Activated T-cell treated with anti-CD3 and anti-CD28 coated beads for 4 hours (primary cell): ENCODE measurements at places on chromosomes 1 and 21.

- DNase-seq, result no peak
Observed at GRCh38 chr1:27106561-27107323, 48.2 kb downstream of the SLC9A1 start.

DNA sequence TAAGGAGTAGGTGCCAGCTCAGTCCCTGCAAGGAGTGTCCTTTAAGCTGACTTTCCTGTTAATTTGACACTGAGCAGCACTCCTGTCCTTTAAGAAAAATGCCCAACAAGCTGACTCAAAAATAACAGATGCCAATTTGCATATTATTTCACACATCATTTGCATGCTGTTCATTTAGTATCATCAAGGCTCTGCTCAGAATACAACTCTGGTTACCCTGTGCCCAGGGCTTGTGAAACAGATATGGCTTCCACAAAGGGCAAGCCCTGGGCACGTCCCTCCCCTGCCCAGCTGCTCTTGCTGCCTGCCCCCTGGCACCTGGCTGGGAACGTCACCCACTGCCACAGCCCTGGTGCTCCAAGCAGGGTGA, 10.3 kb downstream of the KCNN3 start:
- DNase-seq, result no peak

- no peak for DNase-seq
Observed at GRCh38 chr1:68278221-68278620, 45.9 kb upstream of the WLS start.

- no peak for DNase-seq
Observed at GRCh38 chr1:101522486-101522885, 285.7 kb downstream of the S1PR1 start.

DNA sequence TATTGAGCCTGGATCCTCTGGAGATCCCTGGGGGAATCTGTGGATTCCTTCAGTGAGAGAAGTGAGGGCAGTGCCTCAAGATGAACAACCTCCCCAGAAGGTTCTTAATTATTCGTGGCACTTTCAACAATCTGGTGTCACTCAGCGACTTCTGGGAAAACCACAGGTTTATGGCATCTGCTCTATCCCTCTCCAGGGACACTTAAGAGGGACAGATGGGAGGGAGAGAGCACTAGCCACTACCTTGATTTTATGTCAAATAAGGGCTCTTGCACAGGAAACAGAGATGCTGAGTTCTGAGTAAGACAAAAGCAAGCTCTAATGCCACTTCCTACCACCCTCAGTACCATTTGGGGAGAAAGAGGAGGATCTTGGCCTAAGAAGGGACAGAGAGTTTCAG, 21.2 kb upstream of the CHI3L1 start:
- DNase-seq, result no peak

- DNase-seq, result no peak
Observed at GRCh38 chr1:42815941-42816584, 859 bp upstream of the ERMAP start.

DNA sequence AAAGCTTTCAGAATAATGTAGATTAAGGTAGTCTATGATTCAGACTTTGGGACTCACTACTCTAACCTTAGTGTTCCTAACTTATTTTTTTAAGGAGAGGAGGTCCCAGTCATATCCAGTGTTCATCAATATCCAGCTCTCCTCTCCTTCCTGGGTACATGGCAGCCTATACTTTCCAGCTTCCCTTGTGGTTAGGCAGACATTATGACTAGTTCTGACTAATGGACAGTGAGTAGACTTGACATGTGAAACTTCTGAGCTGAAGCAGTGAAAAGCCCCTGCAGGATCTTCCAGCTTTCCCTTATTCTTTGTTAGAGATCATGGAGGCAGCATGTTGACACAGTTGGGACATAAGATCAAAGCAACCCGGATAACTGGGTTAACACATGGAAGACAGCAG, 144.2 kb downstream of the PTPRU start:
- no peak for DNase-seq

DNA sequence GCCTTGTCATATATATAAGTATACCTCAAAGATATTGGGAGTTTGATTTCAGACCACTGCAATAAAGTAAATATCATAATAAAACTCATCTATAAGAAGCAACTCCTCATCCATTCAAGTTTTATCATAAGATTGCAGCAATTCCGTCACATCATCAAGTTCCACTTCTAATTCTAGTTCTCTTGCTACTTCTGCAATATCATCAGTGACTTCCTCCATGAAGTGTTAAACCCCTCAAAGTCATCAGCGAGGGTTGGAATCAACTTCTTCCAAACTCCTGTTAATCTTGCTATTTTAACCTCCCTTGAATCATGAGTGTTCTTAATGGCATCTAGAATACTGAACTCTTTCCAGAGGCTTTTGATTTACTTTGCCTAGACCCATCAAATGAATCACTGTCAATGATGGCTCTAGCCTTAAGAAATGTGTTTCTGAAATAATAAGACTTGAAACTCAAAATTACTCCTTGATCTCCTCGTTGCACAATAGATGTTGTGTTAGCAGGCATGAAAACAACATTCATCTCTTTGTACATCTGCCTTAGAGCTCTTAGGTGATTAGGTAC, 88.3 kb downstream of the RPE65 start:
- no peak for DNase-seq

DNA sequence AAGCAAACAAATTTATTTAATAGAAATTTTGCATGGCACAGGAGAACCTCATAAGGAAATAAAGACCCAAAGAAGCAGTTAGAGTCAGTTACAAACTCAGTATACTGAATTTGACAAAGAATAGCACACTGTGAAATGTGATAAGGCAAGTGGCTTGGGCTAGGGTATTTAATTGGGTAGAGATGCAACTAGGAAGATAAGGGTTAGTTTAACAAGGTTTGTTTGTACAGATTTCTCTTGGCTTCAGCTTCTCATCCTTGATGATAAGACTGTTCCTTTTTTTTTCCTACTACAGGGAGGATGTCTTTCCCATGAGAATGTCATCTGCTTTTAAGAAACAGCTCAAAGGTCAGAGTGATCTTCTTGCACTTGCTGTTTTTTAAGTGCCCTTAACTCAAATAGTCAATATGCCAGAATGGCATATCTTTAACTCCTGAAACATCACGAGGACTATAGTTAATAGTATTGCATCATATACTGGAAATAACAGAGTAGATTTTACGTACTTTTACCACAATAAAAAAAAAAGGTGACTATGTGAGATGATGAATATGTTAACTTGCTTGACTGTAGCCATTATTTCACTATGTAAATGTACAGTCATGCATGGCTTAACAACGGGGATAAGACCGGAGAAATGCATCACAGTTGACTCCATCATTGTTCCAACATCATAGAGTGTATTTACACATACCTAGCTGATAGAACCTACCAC, 9.2 kb upstream of the TRAF3IP3 start:
- no peak for DNase-seq

DNA sequence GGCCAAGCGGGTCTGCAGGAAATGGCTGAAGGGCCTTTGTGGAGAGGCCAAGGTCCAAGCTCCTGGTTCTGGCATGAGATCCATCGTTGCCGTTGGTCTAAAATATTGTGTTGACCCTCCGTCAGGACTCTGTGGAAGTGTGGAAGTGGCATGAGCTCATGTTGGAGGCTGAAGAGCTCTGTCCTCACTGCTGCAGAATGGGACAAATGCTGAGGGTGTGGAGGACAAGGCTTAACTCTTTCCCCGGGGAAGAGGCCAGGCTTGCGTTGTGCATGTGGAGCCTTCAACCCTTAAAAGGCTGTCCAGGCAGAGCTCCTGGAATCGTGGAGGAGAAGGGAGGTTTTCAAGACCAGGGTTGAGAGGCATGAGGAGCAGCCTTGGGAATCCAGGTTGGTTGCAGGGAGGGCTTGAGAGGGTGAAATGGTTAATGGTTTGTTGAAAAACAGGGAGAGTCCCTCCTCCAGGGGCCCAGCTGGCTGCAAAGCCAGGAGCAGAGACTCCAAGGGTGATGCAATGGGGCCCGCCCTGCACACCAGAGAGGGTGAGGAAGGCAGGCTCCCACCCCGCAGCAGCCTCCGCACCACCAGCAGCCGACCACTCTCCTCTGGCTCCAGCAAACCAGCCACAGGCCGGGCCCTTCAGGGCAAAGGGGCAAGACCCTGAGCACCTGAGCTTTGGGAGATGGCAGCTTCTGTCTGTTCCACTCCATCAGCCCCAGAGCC, 6.7 kb upstream of the AHCYL1 start:
- DNase-seq, result no peak

DNA sequence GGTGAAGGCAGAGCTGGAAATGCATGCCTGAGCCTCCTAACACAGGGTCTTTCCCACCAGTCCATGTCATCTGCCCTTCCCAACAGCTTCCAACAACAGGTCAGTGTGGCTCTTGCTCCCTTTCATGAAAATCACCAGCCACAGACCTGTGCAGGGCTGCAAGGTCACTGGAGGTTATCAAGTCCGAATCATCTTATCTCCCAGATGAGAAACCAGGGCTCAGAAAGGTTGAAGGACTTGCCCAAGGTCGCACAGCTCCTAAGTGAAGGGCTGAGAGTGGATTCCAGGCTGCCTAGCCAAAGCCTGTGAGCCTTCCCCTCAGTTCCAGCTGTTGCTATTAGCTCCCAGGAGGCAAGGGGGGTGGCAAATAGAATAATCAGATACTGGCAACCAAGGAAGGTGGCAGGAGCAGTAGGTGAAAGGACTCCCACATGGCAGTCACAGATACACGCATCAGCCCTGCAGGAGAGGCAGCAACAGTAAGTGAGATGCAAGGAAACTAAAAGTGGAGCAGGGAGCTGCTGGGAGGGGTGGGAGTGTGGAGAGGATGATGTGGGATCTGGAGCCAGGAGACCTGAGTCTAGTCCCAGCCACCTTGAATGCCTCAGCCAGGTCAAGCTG, 74.2 kb downstream of the SSBP3 start:
- DNase-seq, result no peak

- no peak for DNase-seq
Observed at GRCh38 chr1:220521778-220522177, 6.2 kb upstream of the MARK1 start.

- no peak for DNase-seq
Observed at GRCh38 chr21:46078978-46079351, 18.9 kb upstream of the COL6A2 start.

- DNase-seq, result no peak
Observed at GRCh38 chr1:52679498-52679897, 18.6 kb downstream of the COA7 start.

DNA sequence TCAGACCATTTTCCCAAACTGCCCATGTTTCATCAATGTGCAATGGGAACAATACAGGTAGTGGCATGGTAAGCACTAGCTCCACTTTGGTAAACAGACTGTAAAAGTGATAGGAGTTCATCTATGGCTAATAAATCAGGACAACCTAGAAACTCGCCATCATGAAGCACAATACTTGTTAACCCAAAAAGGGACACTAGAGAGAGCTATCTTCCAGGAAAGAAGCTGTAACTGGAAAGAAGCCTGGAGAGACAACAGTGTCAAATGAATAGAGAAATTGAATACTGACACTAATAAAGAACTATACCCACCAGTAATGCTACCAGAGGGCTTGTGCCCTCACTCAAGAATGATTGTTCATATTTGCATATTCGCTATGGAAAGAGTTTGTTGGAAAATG, 164.7 kb upstream of the RGS18 start:
- DNase-seq, result no peak

- DNase-seq, result no peak
Observed at GRCh38 chr1:186091222-186091720, 283.8 kb downstream of the TPR start.

GRCh38 chr21:39095681-39096080, 87.6 kb downstream of the PSMG1 start:
- DNase-seq, result no peak

DNA sequence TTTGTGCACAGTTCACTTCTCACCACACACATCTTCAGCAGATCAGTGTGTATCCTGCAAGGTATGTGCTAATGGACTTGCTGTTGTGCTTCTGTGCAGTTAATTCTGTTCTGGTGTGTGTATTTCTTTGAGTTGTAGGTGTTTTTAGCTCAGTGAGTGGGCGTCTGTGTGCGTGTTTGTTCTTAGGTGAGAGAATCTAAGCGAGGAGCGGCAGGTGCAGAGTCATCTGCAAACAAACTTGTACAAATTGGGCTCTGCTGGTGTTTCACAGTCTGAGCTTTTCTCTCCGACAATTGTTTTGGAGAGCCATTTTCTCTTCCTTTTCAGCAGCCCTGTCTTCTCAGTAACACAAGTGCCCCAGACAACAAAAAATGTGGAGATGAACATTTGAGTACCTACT, 43.6 kb downstream of the ACP6 start:
- no peak for DNase-seq

GRCh38 chr1:68087184-68087583, 36.8 kb upstream of the DIRAS3 start:
- no peak for DNase-seq

DNA sequence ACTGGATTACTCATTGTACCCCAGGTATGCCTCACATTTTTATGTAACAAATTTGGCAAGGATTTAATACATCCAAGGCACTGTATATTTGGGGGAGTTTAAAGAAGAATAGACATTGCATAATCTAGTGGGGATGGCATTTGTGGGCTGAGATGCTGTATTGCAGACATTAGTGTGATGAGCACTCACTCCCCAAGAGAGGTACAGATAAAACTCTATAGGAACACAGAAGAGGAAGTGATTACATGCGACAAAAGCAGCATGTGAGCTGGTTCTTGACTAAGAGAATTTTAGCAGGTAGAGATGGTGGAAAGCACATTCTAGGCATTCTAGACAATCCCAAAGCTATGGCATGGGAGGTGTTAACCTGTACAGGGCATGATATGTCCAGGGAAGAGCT, 24.2 kb upstream of the CDC14A start:
- DNase-seq, result no peak
